Stimulated activated naive CD4-positive, alpha-beta T cell treated with Interleukin-2 at 50 U/mL for 16 hours (primary cell): ENCODE measurements at places on chromosomes 6 and 20.
A peak's percentile ranks its signal among the peaks of the same experiment; 100 is the strongest.

GRCh38 chr6:36505744-36506534, 41.3 kb downstream of the STK38 start:
- DNase-seq = no peak

GRCh38 chr20:25259788-25260254, 11.9 kb downstream of the PYGB start:
- no peak for DNase-seq

- peak; percentile 84 for DNase-seq
These were observed at the start of gene SLC9A8 for GRCh38 chr20:49812507-49813304. Gene SLC9A8 (plus strand): TSS chr20:49812828. CDS start chr20:49812923, 95 bp downstream.

DNA sequence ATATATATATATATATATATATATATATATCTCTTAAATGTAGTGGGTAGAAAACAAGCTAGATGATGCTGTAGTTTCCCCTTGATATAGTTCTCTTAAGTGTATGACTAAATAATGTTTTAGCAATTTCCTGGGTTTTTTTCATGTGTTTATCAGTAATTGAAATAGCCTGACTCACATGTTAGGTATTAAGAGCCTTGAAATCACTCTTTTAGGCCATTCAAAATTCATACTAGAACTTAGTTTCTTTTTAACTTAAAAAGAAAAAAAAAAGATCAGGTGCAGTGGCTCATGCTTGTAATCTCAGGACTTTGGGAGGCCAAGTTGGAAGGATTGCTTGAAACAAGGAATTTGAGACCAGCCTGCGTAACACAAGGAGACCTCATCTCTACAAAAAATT, 44.1 kb downstream of the NKX2-4 start:
- DNase-seq = no peak

DNA sequence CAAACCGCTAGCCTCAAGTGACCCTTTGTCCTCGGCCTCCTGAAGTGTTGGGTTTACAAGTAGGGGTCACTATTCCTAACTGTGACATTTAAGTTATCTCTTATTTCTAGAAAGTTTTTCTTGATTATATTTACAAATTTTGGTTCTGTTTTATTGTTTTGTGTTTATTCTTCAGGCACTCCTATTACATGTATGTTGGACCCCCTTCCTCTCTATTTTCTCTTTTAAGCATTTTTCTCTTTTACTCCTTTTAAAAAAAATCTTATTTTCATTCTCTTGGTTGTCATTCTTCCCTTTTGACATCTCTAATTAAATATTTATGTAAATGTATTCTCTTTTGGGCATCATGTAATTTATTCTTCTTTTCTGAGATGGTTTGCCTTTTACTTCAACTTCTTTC, 50.4 kb upstream of the MAP3K7 start:
- DNase-seq = no peak

DNA sequence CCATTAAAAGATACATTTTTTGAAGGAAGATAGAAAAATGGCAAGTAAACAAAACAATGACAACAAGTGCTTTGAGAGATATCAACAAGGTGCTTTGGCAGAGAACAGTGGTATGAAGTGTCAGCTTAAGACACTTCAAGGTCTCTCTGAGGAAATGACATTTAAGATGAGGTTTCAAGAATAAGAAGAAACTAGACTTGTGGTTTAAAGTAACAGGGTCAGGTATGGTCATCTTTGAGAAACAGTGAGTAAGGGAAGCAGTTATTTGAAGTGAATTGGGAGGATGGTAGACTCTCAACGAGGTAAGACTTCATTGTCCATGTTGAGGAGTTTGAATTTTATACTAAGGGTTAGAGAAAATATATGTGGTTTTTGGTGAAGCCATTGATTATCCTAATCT, 77.8 kb downstream of the SYCP2L start:
- no peak for DNase-seq

GRCh38 chr20:38173237-38174156, 8.4 kb upstream of the TGM2 start:
- no peak for DNase-seq

DNA sequence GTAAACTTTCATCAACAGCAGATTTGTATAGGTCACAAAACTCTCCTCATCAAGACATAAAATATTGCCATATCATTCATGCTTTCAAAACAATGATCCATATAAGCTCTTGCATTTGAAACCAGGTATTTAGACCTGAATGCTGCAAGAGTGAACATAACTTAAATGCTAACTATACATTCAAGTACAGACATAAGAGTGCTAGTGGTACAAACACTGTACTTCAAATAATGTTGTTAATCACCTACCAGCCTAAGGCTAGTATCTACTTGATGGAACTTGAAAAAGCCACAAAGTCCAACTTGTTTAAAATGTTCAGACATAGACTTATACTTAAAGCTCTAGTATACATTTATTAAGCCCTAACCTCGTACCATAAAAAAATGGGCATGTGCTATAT, 16.0 kb upstream of the GSTA2 start:
- no peak for DNase-seq

DNA sequence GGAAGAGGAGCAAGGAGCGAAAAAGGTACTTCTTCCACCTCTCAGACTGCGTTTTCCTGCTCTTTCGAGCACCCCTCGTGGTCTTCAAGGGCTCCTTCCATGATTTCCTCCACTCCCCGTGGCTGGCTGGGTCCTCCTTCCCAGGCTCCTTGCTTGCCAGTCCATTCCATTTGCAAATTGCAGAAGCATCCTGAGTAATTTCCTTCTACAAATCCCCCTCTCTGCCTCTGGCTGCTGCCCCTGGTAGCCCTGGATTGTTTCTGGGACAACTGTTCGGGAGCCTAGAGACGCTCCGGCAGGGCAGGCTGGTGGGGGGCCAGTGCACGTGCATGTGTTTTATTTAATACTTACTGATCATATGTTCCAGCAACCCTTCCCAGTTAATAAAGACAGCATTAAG, 173.1 kb downstream of the ZMYND8 start:
- DNase-seq = no peak

- peak; percentile 74 for DNase-seq
These were observed 126.8 kb downstream of the IPCEF1 start for GRCh38 chr6:154229786-154230185.

DNA sequence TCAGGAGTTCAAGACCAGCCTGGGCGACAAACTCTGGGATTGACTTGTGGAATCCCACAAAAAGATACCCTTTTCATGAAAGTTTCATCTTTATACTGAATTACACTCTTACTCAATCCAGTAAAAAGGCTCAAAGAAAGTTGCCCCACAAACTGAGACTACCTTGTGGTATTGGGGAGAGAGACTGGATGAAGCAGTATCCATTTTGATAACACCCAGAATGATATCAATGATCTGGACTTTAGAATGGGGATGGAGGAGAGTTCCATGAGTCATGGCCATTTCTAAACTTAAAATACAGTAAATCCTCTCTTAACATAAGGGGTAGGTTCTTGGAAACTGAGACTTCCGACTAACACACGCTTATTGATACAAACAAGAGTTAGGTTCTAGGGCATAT, 4.7 kb downstream of the STAU1 start:
- DNase-seq = no peak

GRCh38 chr6:138997136-138997535, 9.1 kb upstream of the REPS1 start:
- DNase-seq = no peak

DNA sequence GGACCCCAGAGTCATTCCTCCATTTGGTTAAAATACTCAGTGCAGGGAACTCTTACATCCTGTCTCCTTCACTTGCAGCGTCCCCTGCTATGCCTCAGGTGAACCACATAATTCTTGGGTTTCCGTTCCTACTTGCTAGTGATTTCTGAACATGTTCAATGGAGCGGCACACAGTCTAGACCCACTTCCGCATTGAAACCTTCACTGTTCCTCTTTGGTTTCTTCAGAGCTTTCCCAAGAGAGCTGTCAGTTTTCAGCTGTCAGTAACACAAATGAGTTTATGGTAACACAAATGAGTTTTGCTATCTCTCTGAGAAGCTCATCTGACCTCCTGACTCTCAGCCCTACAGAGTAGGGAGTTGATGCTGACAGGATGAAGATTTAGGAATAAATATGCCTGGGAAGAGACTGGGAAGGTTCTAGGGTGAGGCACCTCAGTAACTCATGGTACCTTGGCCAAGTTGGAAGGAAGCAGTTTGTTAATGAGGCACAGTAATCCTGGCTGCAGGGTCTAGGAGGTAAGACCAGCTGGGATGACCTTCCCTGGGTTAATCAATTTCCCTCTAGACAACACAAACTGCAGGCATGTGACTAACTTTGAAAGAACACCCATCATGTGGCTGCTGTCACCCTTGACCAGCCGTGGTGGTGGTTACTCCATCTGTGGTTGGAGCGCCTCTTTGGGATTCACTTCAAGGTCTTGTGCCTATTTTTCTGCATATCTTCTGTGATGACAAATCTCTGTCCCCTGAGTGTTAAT, 5.4 kb downstream of the SYS1 start:
- DNase-seq = peak; percentile 25

DNA sequence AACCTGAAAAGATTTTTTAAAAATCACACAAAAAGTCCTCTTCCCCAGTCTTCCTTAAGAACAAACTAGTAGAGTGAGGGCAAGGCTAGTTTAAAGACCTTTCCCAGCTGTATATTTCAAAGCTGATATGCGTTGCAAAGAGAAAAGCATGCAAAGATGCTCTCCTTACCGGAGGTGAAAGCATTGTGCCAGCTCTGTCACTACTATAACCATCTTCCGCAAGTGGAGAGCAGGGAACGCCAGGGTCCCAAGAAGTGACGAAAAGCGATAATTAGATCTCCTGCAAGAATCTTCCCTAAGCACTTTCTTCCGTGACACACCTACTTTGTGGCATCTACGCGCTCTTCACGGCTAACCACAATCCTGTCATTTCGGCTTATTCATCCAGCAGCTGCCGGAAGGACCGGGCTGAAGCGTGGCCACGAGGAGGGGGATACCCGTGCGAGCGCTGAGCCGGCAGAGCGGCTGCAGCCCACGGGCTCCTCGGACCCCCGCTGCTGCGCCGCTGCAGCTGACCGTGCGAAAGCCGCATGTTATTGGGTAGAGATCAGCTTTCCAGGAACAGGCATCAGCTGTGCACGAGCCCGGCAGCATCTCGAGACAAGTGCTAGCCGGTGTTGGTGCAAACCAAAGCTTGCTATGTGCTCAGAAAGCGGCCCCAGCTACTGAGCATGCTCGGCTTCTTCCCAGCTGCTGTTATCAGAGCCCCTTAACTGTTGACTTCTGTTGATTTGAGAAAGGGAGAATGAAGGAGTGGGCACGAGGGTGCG, 57.2 kb upstream of the ARHGAP18 start:
- DNase-seq = peak; percentile 52

DNA sequence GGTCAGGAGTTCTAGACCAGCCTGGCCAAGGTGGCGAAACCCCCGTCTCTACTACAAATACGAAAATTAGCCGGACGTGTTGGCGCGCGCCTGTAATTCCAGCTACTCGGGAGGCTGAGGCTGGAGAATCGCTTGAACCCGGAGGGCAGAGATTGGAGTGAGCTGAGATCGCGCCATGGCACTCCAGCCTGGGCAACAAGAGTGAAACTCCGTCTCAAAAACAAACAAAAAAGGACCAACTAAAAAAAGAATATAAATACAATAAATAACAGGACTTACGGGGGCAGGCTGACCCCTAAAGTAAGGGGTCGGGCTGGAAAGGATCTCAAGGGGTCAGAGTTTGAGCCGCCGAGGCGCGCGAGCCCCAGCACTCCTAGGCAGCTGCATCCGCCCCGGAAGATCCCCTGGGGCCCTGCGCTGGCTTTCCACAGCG, 509 bp upstream of the TPD52L2 start:
- no peak for DNase-seq

DNA sequence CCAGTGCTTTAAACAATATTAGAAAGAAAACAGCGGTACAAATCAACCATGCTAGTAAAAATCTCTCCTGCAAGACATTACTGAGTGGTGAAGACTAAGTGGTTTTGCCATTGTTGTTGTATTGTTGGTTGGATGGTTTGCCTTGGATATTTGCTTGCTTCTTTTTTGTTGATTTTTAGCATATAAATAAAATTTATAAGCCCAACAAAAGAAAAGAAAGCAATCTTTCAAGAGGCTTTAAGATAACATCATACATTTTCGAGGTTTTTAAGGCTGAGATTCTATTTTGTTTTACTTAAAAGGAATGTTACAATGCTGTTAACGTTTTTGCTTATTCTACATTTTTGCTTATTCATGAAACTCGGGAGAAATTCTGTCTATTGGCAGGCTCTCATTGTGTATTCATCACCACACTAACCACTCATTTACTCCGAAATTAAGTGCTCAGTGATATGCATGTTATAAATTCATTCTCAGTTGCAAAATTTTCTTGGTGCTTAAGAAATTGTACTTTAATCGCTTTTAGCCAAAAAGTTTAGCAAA, 139.1 kb downstream of the LAMA2 start:
- no peak for DNase-seq

DNA sequence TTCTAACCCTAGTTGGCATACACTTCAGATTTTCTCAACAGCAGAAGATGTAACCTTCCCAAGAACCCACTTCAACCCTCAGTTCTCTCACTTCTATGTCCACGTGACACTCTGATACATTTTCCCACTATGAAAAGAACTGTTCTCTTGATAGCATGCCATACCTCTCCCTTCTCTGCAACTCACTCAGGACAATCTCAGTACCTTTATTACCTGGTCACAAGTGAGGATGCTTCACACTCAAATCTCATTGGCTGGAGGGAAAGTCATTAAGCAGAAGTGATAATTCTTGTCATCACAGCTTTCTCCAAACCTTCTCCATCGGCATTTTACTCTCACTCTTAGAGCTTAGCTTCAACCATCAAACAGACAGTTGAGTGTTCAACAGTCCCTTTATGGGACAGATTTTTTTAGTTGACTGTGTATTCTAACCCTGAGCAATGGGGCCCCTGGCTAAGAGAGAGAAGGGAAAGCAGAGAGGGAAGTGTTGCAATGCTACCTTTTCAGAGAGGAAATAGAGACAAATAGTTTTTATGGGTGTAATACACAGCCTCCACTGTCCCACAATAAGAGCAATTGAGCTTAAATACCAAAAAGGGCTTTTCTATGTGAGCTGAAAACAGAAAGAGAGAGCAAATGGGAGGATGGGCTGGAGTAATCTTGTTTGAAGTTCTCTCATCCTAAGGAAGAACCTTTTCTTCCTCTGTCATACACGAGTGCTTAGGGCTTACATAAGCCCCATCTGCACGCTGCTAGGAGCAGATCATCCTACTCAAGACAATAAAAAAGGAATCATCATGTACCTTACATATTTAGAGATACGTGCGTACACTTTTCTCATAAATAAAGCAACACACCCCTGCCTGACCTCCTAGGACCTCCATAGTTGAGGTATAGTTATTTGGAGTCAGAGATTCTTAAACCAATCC, 16.0 kb downstream of the HLA-DPA1 start:
- DNase-seq = no peak

GRCh38 chr6:27532820-27533538, 60.1 kb upstream of the ZNF184 start:
- no peak for DNase-seq

DNA sequence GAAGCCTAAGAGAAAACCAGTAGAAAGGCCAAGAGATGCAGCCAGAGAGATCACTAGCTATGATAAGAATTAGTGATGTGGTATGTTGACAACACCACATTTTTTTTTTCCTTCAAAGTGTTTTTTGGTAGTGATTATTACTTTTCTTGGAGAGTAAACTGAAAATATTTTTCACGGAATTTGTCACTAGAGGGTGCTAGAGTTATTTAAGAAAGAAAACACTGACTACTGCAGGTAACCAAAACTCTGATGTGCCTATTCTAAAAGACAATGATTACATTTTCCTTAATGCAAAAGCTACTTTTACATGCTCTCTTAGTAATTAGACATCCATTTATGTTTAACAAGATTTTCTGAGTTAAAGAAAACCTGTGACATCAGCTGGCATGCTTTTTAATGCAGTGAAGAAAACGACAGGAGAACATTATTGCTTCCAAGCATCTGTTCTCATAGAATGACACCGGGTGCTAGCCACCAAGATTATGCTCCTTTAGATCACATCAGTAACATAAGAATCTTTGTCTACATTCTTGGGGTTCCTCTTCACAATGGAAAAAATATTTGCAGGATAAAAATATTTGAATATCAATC, 28.8 kb downstream of the RWDD2A start:
- no peak for DNase-seq
